ENCODE measurements at places on chromosomes 7 and 10.
A peak's percentile ranks its signal among the peaks of the same experiment; 100 is the strongest.

- peak; percentile 41 for DNase-seq
These were observed 32.2 kb upstream of the GARS1 start for GRCh38 chr7:30562498-30562897.

GRCh38 chr10:24113901-24114300, 95.0 kb upstream of the KIAA1217 start:
- no peak for DNase-seq

- no peak for DNase-seq
These were observed 1.5 kb upstream of the MEST start for GRCh38 chr7:130490311-130490791.

DNA sequence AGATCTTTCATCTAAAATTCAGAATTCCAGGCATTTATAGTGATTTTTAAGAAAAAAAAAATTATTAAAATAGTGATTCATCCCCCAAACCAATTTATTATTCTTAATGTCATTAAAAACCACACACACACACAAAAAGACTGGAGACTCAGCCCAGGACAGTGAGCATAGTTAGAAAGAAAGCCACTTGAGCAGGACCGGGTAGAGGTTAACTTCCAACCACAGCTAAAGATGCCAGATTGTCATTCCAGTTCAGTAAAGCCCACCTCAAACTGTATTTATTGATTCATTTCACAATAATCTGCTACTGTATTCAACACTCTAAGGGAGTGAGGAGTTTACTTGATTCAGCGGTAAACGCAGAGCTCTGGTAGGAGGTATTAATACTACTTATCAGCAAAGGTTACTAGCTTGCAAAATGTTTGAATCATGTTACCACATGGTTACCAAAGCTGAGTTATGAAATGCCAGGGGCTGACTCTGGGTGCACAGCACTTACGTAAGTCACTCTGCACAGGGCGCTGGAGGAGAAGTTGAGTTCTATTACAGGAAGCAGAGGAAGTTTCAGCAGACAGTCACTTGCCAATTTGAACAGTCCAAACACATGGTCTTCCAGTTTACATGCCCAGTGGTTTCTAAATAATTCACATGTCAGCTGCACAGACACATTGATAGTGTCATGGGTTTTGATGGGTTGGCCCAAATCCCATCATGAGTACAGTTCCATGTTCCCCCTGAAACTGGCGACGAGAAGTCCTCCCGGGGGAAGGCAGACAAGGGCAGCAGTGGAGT, 64.6 kb downstream of the KLF6 start:
- DNase-seq, result peak; percentile 8

GRCh38 chr7:20151708-20152456, 65.3 kb downstream of the MACC1 start:
- DNase-seq, result no peak

- DNase-seq, result no peak
These were observed 231.2 kb downstream of the SNX13 start for GRCh38 chr7:17709127-17709526.

GRCh38 chr7:155380976-155381851, 76.7 kb upstream of the EN2 start:
- no peak for DNase-seq

GRCh38 chr10:78415111-78415510, 381.4 kb downstream of the RPS24 start:
- DNase-seq, result no peak

DNA sequence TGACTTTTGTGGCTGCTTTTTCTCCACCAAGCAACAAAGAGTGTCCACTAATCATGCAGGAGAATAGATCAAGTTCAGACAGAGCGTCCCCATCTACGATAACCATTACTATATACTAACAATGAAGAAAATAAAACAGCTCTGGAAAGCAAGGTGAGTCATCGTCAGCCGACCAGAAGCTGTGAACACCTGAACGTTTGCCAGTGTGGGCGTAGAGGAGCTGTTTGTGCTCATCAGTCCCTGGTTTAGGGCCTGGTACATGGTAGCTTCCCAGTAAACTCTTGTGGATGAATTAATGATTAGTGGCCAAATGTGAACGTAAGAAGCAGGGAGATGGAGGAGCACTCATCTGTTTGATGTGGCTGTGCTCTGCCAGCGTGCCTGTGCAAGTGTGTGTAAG, 180.7 kb downstream of the EVX1 start:
- DNase-seq, result no peak

DNA sequence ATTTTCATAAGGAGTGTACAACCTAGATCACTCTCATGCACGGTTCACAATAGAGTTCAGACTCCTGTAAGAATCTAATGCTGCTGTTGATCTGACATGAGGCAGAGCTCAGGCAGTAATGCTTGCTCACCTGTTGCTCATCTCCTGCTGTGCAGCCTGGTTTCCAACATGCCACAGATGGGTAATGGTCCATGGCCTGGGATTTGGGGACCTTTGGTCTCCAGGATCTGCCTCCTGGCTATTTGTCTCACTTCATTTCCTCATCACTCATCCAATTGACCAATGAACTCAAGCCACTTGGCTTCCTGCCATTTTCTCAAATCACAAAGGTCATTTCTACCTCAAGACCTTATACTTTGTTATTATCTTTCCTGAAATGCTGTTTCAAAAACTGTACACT, 786.1 kb downstream of the ANKRD7 start:
- no peak for DNase-seq

DNA sequence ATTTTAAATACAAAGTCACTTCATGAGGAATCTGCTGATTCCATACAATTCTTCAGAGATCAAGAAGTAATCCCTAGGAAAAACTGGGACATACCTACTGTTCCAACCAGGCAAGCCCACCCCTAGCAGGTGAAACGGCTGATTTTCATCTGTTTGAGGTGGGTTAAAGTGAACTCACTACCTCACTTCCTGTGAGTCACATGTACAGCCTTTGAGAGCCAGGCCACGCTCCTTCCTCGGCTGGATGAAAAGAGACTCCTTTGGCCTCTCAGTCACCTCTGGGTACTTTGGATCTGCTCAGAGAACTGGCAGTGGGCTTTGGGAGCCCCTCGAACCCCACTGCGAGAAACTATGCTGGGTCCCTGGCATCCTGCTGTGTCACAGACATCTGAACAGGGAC, 68.2 kb downstream of the CHST15 start:
- DNase-seq, result no peak

GRCh38 chr7:100374601-100375000, 1.3 kb downstream of the PILRA start:
- DNase-seq, result no peak

DNA sequence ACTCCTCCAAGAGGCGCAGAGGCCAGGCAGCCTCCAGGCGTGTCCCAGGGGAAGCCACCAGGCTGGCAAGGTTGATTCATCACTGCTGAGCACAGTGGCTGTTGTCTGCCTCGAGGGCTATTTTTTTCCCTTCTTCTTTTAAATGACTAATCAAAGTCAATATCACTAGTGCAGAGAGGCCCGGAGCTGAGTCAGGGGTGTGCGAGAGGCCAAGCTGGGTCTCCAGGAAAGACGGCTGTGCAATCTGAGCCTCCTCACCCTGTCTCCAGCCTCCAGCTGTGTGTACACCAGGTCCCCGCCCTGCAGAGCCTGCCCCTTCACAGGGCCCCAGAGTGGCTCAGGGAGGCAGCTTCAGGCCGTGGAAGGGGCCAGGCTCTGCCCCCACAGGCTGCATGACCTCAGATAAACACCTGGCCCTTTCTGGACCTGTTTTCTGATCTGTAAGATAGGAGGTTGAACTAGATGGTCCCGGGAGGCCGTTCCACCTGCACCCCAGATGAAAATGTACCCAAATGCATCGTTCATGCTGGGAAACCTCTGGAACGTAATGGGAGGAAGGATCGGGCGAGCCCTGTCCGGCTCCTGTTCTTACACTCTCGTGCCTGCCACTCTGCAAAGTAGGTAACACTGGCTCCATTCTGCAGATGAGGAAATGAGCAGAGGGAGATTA, 3.7 kb downstream of the STX1A start:
- peak; percentile 97 for DNase-seq

DNA sequence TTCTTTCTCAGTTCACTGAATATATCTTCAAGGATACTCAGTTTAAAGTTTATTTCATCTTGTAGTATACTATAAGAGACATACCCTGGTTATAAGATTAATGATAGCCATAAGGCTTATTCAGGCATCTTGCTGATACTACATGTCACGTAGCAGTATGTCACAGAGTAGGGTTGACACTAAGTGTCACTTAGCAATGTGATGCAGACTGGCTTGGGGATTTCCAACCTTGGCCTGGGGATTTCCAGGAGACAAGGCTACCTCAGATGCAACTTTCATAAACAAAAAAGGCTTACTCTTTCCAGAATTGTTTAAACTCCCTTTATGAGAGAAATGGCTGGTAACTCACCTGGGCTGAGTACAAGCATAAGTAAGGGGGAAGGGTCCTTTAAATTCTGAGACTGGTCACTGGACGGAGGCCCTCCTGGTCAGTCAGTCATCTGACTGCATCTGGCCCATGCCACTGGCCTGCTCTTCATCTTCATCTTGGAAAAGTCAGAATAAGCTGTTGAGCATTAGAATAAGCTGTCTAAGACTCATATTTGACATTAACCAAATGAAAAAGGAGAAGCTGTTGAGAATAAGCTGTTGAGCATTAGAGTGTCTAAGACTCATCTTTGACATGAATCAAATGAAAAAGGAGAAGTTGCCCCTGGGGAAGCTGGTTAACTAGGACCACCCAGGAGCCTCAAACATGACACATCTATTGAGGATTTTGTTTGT, 9.5 kb downstream of the SLC13A1 start:
- DNase-seq, result no peak

DNA sequence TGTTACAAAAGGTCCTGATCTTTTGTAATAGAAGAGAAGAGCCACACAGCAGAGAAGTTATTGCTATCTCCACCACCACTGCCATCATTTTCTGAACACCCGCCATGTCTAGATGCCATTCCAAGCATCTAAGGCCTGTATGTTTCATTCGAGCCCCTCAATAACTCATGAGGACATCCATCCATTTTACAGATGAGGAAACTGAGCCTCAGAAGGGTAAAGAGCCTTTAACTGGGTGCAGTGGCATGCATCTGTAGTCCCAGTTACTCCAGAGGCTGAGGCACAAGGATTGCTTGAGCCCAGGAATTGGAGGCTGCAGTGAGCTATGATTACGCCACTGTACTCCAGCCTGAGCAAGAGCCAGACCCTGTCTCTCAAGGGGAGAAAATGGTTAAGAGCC, 39.3 kb downstream of the UBE2H start:
- DNase-seq, result no peak

GRCh38 chr7:128450409-128450808, 5.3 kb upstream of the HILPDA start:
- DNase-seq, result no peak

GRCh38 chr7:150955519-150956394, 22.4 kb downstream of the KCNH2 start:
- DNase-seq, result no peak

DNA sequence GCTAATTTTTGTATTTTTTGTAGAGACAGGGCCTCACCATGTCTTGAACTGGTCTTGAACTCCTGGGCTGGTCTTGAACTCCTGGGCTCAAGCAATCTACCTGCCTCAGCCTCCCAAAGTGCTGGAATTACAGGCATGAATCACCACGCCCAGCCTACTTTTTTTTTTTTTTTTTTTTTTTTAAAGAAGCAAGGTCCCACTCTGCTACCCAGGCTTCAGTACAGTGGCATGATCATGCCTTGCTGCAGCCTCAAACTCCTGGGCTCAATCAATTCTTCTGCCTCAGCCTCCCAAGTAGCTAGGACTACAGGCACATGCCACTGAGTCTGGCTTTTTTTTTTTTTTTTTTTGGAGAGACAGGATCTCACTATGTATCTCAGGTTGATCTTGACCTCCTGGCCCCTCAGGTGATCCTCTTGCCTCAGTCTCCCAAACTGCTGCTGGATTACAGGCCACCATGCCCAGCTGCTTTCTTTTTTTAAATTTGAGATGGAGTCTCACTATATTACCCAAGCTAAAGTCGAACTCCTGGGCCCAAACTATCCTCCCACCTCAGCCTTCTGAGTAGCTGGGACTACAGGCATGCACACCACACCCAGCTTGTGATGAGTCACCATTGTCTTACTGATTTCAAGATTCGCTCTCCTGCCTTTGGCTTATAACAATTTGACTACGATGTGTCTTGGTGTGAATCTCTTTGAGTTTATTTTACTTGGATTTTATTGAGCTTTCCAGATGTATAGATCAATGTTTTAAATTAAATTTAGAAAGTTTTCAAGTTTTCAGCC, 9.0 kb downstream of the RPEL1 start:
- no peak for DNase-seq

DNA sequence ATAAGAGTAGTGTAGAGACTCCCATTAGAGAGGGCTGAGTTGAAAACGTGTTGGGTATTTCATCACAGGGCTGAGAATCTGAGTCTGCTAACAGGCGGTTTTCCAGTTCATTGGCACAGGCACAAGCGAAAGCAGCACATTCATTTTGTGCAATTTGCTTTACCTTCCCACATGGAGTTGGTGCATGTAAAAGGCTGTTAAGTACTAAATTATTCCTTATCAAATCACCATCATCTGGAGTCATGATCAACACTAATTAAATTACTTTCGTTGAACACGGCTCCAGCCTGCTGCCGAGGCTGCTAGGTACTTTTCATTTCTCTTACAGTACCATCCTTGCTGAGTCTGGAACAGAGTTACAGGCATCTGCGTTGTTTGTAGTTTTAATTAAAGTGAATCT, 43.8 kb downstream of the ETV1 start:
- DNase-seq, result no peak

GRCh38 chr10:30422151-30422695, 11.8 kb upstream of the MAP3K8 start:
- no peak for DNase-seq

All from NCI-H460 (cell line).